ENCODE measurements at places on chromosomes 2 and 18.

DNA sequence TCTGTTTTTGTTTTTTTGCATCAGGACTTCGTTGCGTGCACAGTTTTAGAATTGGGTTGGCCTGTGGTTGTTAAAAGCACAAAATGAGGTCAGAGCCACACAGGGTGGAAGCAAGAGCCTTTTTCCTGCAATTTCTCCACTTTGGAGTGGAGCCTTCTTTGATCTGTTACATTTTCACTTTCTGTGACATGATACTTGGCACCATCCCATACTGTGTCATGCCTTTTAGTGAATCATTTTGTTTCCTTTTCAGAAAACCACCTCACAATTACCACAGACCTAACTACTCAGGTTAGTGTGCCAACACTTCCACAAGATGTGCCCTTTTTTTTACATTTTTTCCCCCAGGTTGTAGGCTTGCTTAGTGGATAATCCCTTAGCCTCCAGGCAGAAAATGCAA, 32.5 kb downstream of the MERTK start:
- DNase-seq = no peak

DNA sequence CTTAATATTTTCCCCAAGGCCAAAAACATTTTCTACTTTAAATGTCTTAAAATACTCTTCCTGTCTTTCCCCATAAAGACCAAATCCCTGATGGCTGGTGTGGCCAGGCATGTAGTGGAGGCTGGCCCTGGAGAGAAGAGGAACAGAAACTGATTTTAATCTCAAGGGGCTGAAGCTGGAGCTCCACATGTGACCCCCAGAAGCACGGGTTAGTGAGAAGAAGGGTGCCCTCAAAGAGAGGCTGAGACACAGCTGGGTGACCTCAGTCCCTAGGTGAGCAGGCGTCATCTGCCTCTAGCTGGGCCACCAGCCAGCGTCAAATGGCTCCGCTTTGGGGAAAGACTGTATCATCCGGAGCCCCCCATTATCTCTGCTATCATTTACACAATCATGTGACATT, 19.3 kb upstream of the TMEM18 start:
- no peak for DNase-seq

DNA sequence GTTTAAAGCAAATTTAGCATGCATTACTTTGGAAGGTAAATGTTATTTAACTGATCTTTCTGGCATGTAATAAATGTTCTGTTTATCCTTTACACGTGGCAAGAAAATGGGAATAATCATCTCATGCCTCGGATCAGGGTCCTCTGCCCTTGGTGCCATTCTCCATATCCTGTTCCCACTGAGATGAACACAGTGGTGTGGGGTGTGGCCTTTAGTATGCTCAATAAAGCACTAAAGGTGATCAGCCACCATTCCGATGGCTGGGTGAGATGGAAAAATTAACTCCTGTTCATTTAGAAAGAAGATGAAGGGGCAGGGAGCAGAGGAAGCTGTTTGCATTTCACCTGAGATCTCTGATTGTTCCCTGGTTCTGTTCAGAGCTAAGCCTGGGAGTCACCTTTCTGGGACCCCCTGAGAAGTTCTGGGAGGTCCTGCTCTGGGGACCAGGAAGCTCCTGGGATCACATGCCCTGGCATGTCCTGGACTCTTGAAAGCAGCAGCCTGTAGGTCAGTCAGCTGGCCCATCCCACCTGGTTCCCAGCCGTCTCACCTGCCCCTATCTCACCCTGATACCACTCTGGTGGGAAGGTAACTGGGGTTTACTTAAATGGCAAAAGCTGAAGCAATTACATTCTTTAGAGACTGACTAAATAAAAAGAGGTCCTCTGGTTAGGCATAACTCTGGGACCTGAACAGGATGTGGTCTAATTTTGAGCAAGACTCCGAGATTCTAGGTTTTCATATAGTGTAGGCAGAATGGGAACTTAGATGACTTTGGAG, 288.9 kb upstream of the EPAS1 start:
- DNase-seq = no peak

- no peak for DNase-seq
Measured at GRCh38 chr2:9595746-9596145, 35.1 kb downstream of the YWHAQ start.

- no peak for DNase-seq
Measured at GRCh38 chr2:23520256-23520655, 135.3 kb downstream of the KLHL29 start.

- no peak for DNase-seq
Measured at GRCh38 chr2:86783615-86784339, 6.9 kb downstream of the CD8A start.

DNA sequence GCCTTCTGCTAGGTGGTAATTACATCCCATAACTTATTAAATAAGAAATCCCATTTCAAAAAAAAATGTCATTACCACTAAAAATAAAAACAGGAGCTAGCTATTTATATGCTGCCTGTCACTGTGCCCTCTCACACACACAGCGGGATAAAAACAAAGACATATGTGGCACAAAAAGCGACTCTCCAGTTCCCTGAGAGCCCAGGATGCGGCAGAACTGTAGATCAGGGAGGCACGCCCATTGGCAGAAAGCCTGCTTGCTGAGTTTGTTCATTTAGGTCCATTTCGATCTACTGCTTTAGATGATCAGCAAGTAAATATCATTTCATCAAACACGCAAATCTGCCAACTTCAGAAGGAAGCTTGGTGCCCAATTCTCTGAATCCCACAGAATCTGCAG, 124.4 kb downstream of the TMEM163 start:
- peak; percentile 34 for DNase-seq

DNA sequence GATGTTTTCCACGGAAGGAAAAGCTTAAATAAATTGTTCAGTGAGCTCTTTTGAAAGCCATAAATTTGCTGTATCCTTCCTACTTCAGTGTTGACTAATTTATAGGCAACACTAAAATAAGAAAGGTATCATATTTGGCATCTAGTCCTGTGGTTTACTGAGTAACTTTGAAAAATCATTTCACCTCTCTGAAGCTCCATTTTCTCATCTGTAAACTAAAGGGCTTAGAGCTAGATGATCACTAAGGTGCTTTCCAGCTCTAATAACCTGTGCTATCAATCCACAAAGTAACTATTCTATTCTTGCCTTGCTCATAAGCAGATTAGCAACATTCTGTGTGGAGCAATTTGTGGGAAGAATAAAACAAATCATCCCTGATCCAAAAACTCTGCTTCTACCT, 3.6 kb upstream of the MYOM1 start:
- no peak for DNase-seq

GRCh38 chr2:137172162-137172561, 406.8 kb downstream of the THSD7B start:
- no peak for DNase-seq

DNA sequence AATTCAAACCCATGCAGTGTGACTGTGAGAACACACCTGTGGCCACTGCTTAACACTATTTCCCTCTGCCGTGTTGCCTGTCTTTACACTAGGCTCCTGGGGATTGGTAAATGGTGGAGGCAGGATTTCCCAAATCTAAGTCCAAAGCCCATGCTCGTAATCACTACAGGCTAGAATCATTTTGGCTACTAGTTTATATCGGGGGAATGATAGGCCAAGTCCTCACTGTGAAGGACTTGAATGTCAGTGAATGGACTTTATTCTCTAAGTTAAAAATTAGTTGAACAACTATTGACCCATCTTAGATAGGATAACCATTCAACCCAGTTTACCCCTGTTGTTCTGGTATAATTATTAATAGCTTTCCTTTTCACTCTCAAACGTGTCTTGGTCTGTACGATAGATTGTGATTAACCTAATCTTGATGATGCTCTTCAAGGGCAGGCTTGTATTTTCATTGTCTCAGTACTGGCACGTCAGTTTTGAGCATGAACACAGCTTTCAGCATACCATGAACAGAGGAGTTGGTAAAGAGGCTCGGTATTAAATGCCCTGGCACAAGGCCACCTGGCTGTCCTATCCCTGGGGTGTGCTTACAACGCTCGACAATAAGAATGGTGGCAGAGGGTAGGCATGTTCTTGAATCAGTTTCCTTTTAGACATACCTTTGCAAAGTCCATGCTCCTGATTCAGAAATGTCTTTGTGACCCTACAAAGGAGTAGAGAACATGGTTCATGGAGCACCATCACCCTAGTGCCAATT, 148.8 kb downstream of the RTN4 start:
- no peak for DNase-seq

GRCh38 chr2:8259106-8259840, 422.6 kb upstream of the ID2 start:
- DNase-seq = no peak

DNA sequence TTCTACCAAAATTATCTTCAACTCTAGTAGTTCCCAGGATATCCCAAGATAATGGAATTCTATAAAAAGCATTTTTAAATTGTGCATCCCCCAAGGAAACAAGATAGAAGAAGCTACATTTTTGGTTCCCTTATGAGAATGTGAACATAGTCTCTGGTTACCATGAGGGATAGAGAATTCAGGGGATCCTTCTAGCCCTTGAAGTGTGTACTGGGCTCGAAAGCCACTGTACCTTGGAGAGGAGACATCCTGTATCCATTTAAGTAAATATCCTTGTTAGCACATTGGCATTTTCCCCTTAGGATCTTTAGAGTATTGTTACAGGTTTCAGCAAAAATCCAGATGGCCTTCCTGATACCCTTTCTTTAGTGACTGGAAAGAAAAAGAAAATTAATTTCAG, 228.5 kb downstream of the RTP5 start:
- no peak for DNase-seq

DNA sequence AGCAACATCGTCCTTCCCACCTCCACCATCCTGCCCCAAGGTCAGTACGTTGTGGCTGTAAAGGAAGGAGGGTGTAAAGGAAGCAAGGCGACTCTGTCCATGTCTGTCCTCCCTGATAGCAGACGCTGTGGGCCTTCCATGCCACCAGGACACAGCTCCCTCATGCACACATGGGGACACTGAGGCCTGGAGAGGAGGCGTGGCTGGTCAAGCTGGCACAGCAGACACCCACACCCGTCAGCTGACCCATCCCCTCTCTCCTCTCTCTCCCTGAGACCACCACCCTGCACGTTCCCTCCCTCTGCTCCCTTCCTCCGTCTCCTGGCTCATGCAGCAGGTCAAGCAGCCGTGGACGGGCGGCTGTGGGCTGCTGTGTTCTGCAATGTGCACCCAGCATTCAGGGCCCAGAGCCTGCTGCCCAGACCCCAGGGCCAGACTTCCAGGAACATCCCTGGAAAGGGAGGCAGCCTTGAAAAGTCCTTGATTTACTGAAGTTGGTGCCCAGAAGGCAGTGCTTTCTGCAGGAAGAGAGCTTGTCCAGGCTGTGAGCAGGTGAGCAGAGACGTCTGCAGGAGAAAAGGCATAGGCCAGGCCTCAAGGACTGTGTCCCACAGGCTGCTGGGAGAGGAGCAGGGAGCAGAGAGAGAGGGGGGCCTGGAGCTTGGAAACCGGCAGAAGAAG, 133.6 kb downstream of the DDX1 start:
- DNase-seq = no peak

DNA sequence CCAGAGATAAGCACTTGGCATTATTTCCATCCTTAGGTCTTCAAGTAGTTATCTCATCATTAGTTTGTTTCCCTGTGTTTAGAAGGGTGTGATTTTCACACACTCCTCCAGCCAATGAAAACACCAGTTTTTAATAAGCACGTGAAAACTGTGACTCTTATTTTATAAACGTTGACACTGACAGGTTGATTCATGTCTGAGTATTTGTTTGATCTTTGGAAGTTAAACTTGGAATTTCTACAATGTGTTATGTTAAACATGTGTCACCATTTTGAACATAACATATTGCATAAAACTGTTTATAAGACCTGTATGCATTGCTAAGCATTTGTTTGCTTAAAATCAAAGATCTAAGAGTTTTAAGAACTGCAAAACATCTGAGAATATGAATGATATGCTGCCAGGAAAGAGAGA, 27.6 kb downstream of the SLC40A1 start:
- no peak for DNase-seq

DNA sequence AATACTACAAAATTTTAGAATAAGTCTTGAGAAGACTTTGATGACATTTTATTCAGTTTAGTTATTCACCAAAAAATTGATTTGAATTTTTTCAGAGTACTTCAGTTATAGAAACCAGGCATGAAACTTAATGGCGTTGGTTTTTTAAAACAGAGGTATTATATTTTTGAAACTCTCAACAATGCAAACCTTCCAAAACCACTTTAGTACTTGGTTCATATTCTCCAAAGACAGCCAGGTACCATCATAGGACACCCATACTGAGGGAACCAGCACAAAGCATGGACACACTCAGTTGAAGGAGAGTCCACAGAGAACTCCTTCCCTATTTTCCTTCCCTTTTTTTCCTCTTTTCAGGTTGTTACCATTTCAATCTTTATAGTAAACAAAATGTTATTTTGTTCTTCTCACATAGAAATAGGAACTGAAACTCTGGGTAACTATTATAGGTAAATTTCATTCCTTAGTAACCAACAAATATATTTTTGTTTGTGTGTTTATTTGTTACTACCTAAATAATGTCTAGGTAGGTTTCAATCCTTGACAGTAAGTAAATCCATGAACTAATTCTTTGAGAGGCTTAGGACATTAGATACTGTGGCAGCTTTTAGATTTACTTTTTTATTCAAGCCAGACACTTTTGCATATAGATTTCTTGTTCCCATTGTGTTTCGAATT, 95.8 kb downstream of the TMEFF2 start:
- DNase-seq = no peak

DNA sequence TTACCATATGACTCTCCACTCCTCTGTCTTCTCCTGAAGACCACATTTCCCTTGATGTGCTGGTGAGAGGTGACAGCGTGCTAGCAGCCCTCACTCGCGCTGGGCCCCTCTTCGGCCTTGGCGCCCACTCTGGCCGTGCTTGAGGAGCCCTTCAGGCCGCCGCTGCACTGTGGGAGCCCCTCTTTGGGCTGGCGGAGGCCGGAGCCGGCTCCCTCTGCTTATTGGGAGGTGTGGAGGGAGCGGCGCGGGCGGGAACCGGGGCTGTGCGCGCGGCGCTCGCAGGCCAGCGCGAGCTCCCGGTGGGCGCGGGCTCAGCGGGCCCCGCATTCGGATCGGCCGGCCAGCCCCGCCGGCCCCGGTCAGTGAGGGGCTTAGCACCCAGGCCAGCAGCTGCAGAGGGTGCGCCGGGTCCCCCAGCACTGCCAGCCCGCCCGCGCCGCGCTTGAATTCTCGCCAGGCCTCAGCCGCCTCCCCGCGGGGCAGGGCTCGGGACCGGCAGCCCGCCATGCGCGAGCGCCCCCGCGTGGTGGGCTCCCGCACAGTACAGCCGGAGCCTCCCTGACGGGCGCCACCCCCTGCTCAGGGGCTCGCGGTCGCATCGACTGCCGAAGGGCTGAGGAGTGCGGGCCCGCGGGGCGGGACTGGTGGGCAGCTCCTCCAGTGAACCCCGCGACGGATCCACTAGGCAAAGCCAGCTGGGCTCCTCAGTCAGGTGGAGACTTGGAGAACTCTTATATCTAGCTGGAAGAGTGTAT, 246.6 kb upstream of the REG3G start:
- no peak for DNase-seq

- DNase-seq = no peak
Measured at GRCh38 chr2:168525716-168526446, 69.8 kb downstream of the CERS6 start.

Data from DMS 273 treated with DMSO at 0.1 percent for 48 hours (cell line).